ENCODE measurements at places on chromosomes 13 and 19.

DNA sequence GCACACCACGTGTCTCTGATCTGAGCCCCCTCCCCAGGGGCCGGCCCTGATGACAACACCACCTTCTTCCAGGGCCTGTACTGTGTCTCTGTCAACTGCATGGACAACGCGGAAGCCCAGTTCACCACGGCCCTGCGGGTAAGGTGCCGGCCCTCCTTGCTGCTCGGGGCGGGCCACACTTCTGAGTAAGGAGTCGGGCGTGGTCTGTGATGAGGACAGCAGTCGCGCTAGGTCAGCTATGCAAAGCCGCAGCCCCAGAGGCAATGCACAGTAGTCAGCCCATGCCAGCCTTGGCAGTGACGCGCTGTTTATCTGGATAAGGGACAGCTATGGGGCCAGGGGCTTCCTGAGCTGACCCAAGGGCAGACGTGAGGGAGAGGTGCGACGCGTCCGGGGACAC lies 24.6 kb downstream of the MAU2 start:
- no peak for DNase-seq

GRCh38 chr13:44930963-44931623 lies 58.2 kb downstream of the NUFIP1 start:
- DNase-seq: peak; percentile 45

GRCh38 chr19:7119582-7119981 lies 50.1 kb downstream of the ZNF557 start:
- DNase-seq: no peak

- no peak for DNase-seq
Observed at GRCh38 chr13:110860983-110861382, 53.9 kb downstream of the ANKRD10 start.

DNA sequence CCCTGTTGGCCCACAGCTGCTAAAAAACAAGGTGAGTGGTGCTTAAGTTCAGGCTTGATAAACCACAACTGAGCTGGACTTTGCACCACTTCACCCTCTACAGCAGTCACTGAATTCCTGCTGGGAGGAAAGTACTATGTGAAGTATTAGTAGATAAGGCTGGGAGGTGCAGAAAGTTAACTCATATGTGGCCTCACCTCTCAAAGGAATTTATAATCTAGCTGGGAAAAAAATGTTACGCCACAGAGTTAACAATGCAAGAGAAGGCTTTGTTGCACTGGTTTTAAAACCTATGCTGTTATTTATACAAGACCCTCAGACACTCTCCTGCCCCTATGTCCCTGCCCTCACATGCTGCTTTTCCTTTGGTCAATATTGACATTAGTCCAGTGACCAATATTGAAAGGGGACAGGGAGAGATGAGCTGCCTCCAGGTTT lies 60.9 kb downstream of the LIG4 start:
- DNase-seq: peak; percentile 36

DNA sequence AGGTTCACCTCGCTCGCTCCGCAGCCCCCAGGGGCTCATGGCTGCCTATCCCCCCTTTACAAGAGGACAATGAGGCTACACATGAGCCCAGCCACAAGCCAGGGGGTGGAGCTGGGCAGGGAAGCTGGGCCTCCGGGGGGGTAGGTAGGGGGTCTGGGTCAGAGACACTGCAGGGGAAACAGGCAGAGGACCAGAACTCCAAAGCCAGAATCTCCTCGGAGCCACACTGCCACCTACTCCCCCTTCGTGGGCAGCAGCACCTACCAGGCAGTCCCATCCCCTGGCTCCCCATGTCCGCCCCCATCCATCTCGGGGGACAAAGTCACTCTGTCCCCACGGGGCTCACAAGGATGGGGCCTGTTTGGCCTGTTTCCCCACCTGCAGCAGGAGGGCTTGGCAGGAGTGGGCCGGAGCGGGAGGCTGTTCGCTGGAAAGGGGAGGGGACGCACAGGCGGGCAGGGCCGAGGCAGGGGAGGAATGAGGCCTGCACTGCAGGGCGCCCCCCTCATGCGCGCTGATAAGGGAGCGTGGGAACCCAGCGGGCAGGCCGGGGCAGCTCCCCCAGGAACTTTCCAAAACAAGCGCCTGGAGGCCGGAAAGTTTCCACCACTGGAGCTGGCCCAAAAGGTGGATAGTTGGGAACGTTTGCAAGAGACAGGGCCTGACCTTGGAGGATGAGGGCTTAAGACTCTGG lies 545 bp upstream of the ISYNA1 start:
- DNase-seq: peak; percentile 82

DNA sequence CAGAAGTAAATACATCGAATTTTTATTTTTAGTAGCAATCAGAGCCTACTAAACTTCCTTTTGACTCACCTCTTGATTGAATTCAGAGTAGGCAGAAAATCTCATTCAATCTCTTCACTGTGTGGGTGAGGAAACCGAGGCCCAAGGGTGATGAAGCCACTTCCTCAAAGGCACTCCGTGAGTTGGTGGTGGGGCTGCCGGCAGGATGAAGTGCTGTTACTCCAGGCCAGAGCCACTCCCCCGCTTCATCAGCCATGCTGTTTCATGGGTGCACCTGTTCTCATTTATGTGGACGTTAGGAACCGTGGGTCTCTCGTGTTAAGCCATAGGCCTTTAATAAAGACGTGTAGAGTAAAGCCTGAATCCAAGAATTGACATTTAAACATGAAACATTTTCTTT lies 13.2 kb downstream of the ING1 start:
- DNase-seq: no peak

DNA sequence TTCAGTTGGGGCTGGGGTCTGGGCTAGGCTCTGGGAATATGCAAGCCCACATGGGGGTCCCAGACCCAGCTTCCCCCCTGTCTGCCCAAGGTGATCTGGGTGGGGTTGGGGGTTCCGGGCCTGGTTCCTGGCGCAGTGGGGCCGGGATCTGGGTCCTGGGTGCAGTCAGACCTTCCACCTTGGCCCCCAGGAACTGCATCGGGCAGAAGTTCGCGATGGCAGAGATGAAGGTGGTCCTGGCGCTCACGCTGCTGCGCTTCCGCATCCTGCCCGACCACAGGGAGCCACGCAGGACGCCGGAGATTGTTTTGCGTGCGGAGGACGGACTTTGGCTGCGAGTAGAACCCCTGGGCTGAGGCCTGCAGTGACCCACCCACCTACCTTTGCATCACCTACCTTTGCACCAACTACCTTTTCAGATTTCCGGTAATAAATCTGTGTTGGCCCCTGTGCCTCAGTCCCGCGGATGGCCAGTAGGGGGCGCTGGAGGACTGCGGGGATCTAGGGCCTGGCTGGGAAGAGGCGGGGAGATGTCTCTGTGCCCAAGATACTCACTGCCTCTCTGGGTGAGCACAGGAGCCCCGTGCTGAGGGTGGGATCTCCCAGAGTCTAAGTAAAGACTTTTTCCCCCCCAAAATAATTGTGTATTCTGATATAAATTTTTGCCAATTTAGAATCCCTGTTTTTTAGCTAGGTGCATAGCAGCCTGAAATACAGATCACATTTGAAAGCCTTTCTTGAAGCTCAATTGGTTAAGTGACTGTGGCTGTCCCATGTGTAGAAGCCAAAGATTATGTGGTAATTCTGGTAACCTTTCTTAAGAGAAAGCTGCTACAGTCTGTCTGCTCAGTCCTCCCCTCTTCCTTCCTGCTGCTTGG lies 11.5 kb upstream of the CYP4F3 start:
- peak; percentile 62 for DNase-seq

DNA sequence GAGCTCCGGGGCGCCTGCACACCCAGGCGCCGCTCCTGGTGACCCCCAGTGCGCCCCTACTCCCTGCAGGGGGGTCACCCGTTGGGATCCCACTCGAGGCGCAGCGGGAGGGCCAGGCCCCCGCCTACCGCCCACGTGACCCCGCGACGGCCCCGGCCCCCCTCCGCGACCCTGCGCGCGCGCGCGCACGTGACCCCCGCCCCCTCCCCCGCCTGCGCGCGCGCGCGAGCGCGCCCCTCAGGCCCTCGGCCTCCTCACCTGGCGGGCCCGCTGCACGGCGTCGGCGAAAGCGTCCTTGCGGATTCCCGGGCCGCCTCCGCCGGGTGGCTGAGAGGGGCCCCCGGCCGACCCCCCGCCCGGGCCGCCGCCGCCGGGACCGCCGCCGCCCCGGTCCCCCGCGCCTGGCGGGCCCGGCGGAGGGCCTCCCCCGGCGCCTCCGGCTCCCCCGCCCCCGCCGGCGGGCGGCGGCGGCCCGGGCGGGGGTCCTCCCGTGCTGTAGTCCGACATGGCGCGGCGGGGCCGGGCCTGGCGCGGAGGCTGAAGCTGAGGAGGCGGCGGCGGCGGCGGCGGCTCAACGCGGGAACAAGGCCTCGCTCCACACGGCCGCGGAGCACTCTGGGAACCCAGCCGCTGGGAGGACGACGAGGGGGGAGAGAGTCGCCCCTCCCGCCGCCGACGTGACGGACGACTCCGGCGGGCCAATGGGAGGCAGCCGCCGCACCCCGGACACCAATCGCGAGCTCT lies at the start of gene KHSRP:
KHSRP (minus strand) TSS at position 617 of the 744 bp plus-strand sequence; CDS start at position 507, 110 bp downstream.
- no peak for DNase-seq

DNA sequence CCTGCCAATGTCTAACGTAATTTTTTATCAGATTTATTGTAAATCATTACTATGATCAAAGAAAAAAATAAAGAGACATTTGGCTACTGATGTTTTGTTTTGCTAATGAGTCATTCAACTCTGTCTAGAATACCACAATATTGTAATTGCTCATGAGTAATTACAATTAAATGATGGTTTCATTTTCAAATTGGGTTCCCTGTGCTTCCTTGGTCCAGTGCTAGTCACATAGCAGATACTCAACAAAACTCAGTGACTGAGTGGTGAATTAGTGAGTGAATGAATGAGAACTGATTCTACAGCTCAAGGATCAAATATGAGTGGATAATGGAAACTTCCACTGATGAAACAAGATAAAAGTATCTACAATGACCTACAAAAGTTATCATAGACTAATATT lies 304.7 kb downstream of the POU4F1 start:
- no peak for DNase-seq

GRCh38 chr13:24192811-24193162 lies 32.3 kb downstream of the SPATA13 start:
- DNase-seq: no peak

- peak; percentile 58 for DNase-seq
Observed at GRCh38 chr19:35528218-35529038, at the start of gene SBSN. Gene SBSN (minus strand): TSS chr19:35528311. CDS start chr19:35528281, 30 bp downstream.

DNA sequence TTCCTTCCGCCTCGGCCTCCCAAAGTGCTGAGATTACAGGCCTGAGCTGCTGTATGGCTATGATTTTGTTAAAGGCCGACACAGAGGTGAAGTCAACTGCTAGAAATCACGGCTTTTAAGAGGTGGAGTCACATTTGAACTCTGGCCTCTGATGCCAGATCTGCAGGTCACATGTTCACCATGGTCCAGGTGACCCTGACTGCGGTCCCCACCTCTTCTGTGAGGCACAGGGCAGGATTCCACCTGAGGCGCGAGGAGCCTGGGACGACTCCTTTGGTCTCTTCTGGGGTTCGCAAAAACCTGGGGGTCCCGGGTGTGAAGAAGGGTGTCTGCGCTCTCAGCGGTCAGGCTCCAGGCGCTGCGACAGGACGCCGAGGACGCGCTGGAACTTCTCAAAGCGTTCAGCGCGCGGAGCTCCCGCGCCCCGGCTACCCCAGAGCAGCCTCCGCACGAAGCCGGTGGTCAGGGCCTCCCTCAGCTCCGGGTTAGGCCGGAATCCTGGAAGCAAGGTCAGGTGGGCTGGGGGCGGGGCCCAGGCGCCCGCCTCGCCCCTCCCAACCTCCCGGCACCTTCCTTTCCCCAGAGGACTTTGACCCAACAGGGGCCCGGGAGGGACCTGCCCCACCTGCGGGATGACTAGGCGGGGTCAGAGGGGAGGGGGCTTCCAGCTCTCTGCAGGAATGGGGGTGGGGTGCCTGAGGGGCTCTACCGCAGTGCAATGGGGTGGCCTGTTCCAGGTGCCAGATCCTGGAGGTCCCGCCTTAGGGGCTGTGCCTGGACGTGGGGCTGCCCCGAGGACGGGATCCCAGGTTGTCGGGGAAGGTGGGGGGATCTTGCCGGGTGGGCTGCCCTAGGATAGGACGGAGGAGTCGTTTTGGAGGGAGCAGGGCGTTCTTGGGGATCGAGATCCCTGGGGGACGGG lies 13.0 kb downstream of the TRIP10 start:
- no peak for DNase-seq

GRCh38 chr19:10769533-10770491 lies 51.9 kb downstream of the DNM2 start:
- DNase-seq: peak; percentile 54

DNA sequence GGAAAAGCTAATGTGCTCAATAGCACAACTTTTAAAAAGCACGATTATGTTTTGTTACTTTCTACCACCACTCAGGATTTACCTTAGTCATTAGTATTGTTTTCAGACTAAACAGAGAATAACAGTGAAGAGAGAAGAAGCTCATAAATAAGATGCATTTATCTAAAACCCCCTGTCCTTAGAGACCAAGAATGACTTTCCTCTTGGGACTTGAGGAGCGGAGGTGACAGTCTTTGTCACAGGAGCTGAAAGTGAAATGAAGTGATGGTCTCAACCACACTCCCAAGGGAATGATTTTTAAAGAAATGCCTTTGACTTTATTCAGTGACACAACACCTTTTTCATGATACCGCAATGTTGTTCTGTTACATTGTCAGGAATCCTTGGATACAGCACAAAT lies 190.6 kb upstream of the NBEA start:
- no peak for DNase-seq

- peak; percentile 15 for DNase-seq
Observed at GRCh38 chr19:38319421-38320258, at the start of gene KCNK6. Gene KCNK6 (plus strand): TSS chr19:38319845. CDS start chr19:38319951, 106 bp downstream.

DNA sequence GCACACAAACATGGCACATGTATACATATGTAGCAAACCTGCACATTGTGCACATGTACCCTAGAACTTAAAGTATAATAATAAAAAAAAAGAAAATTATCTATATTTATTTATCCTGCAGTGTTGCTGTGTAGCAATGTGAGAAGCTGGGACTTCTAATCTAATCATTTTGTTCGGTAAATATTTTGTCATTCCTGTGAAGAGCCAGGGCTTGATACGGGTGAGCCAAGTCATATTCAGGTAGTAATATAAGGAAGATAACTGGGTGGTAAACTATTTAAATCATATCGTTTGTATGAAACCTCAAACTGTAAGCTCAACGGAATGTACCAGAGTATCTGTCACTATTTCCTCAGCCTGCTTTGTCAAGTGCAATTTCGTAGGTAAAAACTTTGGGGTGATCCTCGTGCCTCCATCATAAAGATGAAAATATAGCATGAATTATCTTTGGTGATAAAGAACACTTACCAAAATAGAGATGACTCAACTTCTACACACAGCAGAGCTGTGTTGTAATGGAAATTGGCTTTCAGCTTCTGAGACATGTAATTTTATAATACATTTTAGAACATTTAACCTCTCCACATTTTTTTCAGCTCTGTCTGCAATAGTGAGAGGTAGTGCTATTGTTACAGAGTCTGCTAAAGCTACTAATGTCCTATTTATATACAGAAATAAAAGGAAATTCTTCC lies 92.9 kb downstream of the PCDH9 start:
- DNase-seq: peak; percentile 71

GRCh38 chr13:37326334-37326733 lies 220.9 kb upstream of the CSNK1A1L start:
- peak; percentile 34 for DNase-seq
